Airway epithelial cell (primary cell): ENCODE measurements at places on chromosomes 6 and 20. TPM values are rescaled to one million over a fixed set of nuclear protein-coding genes. Genes with fewer than 3 reads are reported as not detected.

Gene ASIP
- not detected in 2 replicates for total RNA-seq

Gene PRR18
- total RNA-seq, result 0.14 TPM in 1 of 2 replicates, not detected in the other

Gene CD109
- 61.1 and 80.5 TPM in 2 replicates for total RNA-seq

Gene HSPA12B
- 0.14 TPM in 1 of 2 replicates, not detected in the other for total RNA-seq

Gene TENT5A
- 3.1 and 3.3 TPM in 2 replicates for total RNA-seq

Gene TMEM14A
- 43.4 and 52.3 TPM in 2 replicates for total RNA-seq

Gene DAAM2
- under 0.01 and 1.9 TPM in 2 replicates for total RNA-seq

Gene FUT9
- not detected in 2 replicates for total RNA-seq

Gene GATA5
- total RNA-seq, result not detected in 2 replicates

Gene PKIB
- total RNA-seq, result 4.1 and 4.9 TPM in 2 replicates

Gene KCNK17
- total RNA-seq, result not detected in 2 replicates

Gene COL9A1
- not detected in 2 replicates for total RNA-seq

Gene DOK5
- total RNA-seq, result not detected in 2 replicates

Gene PGC
- not detected in 2 replicates for total RNA-seq

Gene LTV1
- 16.4 and 18.6 TPM in 2 replicates for total RNA-seq

Gene NKX2-2
- not detected in 2 replicates for total RNA-seq

Gene CST1
- 0.28 TPM in 1 of 2 replicates, not detected in the other for total RNA-seq

Gene NHSL1
- total RNA-seq, result 15.1 and 21.5 TPM in 2 replicates

Gene OR2H2
- total RNA-seq, result not detected in 2 replicates

Gene GABRR2
- not detected in 2 replicates for total RNA-seq

Gene ALDH5A1
- 1.6 and 2.0 TPM in 2 replicates for total RNA-seq

Gene RNF182
- total RNA-seq, result 0.07 TPM in 1 of 2 replicates, not detected in the other

Gene TP53TG5
- total RNA-seq, result not detected in 2 replicates

Gene MDC1
- 13.8 and 15.9 TPM in 2 replicates for total RNA-seq

Gene ELOVL4
- total RNA-seq, result 8.8 and 15.4 TPM in 2 replicates

Gene TRPC4AP
- 45.9 and 58.5 TPM in 2 replicates for total RNA-seq

Gene AGER
- 1.2 and 2.0 TPM in 2 replicates for total RNA-seq

Gene C2
- 0.21 TPM in 1 of 2 replicates, not detected in the other for total RNA-seq

Gene MATN4
- total RNA-seq, result 0.05 TPM in 1 of 2 replicates, not detected in the other

Gene DDAH2
- total RNA-seq, result 28.1 and 43.2 TPM in 2 replicates

Gene LAMA4
- 1.7 and 2.9 TPM in 2 replicates for total RNA-seq

Gene DNMT3B
- 0.88 and 2.5 TPM in 2 replicates for total RNA-seq

Gene KCNS1
- total RNA-seq, result 0.99 and 1.5 TPM in 2 replicates

Gene LGSN
- total RNA-seq, result not detected in 2 replicates

Gene ZBTB46
- 0.42 and 0.93 TPM in 2 replicates for total RNA-seq

Gene SEL1L2
- not detected in 2 replicates for total RNA-seq
